ENCODE measurements at places on chromosomes 5 and 9.

DNA sequence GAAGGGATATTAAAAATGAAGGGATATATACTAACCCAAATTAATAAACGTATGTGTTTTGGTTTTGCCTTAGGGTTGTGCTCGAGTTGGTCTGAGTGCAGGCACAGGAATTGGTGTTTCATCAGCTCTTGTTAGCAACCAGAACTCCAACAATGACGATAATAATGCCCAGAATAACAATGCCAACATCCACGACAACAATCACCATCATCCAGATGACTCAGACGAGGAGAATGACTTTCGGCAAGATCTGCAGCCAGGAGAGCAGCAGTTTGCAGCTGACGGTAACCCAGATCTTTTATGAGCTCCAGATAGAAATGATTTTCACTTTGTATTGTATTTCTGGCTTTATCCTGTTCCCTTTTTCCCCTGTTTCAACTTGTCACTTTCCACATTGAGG, 33.2 kb downstream of the FBXO38 start:
- no peak for DNase-seq

DNA sequence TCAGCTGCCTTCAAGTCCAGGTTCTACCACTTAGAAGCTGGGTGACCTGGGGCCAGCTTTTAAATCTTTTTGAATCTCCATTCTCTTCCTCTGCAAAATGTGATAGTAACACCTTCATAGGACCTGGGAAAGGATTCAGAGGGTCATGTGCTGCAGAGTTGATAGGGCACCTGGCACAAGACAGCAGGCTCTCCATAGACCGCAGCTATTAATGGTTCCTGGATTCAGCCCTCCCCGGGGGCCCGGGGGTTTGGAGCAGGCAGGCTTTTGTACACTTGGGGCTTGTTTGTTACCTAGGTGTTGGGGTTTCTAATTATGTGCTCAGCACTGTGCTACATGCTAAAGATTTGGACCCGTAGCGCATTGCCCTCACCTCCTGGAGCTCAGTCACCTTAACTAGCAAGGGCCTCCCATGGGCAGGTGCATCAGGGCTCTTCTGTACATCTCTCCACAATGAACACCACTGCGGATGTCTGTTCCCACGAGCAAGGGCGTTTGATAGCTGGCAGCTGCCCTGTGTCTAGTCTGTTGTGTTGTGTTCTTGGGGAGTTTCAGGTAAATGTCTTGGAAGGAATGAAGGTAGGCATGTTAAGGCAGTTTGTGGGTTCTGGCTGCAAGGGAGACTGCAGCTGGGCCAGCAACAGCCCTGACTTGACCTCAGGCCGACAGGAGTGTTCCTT, 12.1 kb downstream of the PRRC2B start:
- DNase-seq: no peak

DNA sequence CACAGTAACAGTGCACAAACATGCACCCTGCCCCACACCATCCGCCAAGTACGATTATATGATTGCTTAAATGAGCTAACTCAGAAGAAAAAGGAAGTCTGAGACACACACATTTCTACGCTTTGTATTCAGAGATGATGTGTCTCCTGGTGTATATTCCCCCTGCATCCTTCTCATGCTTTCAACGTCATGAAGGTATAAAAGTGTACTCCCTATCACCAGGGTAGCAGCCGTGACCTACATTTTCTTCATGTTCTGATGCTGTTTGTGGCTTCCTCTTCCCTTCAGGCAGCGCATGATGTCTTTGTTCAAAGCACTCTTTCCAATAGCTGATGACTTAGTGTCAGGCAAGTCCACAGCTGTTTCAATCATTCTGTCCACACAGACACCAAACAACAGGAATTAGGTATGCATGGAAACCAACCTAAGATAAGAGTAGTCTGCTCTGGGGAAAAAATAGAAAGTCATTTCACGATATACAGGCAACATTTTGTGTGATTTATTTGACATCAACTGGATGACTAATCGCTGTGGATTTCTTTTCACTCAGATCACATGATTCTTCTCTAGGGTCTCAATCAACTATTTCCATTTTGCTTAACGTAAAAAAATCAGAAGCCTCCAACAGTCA, 269.4 kb upstream of the PTGER4 start:
- no peak for DNase-seq

- peak; percentile 32 for DNase-seq
Measured at GRCh38 chr9:134891713-134892112, 11.1 kb downstream of the FCN2 start.

GRCh38 chr9:34322899-34323591, 6.0 kb downstream of the KIF24 start:
- DNase-seq: no peak

GRCh38 chr9:76394960-76395252, 680 bp upstream of the RFK start:
- peak; percentile 77 for DNase-seq

DNA sequence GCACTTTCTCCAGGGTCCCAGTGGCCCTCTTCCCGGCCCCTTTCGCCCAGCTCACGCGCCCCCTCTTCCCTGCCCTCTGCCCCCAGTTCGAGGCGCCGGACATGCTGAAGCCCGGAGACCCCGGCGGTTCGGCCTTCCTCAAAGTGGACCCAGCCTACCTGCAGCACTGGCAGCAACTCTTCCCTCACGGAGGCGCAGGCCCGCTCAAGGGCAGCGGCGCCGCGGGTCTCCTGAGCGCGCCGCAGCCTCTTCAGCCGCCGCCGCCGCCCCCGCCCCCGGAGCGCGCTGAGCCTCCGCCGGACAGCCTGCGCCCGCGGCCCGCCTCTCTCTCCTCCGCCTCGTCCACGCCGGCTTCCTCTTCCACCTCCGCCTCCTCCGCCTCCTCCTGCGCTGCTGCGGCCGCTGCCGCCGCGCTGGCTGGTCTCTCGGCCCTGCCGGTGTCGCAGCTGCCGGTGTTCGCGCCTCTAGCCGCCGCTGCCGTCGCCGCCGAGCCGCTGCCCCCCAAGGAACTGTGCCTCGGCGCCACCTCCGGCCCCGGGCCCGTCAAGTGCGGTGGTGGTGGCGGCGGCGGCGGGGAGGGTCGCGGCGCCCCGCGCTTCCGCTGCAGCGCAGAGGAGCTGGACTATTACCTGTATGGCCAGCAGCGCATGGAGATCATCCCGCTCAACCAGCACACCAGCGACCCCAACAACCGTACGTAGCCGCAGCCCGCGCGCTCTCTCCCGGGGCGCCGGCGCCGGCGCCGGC, 1.0 kb downstream of the PRDM6 start:
- DNase-seq: no peak

DNA sequence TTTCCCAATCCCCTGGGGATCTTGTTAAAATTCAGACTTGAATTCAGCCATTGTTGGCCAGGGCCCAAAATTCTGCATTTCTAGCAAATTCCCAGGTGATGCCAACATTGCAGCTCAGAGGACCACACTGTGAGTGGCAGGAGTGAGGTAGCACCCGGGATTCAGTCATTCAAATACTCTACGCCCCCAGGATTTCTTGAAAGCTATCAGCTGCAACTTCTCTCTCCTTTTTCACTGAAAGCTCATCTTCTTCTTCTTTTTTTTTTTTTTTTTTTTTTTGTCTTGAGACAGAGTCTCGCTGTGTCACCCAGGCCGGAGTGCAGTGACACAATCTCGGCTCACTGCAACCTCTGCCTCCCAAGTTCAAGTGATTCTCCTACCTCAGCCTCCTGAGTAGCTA, 19.3 kb upstream of the ANKH start:
- DNase-seq: no peak

DNA sequence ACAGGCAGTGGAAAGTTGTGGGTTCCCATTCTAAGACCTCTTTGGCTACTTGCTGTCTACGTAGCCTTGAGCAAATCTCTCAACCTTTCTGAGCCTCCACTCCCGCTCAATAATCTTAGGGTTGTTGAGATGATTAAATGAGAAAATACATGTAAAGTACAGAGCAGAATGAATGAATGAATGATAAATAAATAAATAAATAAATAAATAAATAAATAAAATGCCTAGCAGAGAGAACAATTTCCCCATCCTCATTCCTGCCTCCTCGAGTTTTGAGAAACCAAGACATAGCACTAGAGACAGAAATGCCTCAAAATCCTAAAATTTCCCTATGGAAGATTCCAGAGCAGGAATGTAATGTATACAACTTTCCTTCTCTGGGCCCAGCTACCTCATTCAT, 128.3 kb upstream of the RAD23B start:
- DNase-seq: no peak

DNA sequence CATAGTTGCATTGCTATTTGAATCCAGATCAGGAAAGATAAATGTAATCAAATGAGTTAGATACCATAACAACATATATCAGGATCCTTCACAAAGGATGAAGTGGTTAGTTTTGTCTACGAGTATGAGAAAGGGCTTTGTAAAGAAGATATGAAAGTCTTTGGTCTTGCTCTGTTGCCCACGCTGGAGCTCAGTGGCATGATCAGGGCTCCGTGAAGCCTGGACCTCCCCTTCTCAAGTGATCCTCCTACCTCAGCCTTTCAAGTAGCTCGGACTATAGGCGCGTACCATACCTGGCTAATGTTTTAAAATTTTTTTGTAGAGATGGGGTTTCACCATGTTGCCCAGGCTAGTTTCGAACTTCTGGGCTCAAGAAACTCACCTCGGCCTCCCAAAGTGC, 1.8 kb downstream of the SMC5 start:
- no peak for DNase-seq

- DNase-seq: peak; percentile 54
Measured at GRCh38 chr9:120348951-120349429, 231.0 kb downstream of the CDK5RAP2 start.

GRCh38 chr9:123657099-123657498, 272.8 kb downstream of the DENND1A start:
- no peak for DNase-seq

- no peak for DNase-seq
Measured at GRCh38 chr9:27866741-27867140, 293.5 kb upstream of the C9orf72 start.

DNA sequence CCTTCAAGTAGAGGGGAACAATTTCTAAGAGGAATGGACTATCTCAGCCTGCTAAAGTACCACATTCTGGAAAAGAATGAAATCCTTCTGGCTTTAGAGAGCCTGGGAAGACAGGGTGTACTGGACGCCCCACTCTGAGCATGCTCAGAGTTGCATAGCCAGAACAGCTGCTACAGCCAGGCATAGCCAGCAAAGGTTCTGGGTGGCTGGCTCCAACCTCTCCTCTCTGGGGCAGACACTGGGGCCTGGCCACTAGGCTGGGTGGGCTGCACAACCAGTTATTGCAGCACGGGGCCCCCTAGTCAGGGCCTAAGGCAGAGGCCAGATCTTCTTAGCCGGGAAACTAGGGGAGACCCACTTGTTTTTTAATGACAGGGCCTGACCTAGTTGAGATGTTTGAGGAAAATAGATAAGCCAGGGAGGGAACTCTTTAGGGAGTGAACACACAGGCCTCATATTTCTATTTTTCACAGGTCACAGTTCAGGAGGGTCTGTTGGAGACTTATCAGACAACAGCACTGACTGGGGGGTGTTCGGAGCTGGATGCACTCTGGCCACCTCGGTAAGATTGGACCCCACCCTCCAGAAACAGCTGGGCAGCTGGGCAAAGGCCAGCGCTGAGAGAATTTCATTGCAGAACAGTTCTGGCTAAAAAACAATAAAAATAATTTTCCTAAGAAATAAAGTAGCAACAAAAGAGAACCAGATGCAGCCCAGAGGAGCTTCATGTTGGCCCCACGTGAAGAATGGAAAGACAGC, 142.9 kb downstream of the LPAR1 start:
- no peak for DNase-seq

Measured in activated CD8-positive, alpha-beta memory T cell treated with anti-CD3 and anti-CD28 coated beads, Interleukin-2, amount 50 U/mL, for 48 hours (primary cell).